ENCODE measurements at places on chromosomes 6 and 20.

DNA sequence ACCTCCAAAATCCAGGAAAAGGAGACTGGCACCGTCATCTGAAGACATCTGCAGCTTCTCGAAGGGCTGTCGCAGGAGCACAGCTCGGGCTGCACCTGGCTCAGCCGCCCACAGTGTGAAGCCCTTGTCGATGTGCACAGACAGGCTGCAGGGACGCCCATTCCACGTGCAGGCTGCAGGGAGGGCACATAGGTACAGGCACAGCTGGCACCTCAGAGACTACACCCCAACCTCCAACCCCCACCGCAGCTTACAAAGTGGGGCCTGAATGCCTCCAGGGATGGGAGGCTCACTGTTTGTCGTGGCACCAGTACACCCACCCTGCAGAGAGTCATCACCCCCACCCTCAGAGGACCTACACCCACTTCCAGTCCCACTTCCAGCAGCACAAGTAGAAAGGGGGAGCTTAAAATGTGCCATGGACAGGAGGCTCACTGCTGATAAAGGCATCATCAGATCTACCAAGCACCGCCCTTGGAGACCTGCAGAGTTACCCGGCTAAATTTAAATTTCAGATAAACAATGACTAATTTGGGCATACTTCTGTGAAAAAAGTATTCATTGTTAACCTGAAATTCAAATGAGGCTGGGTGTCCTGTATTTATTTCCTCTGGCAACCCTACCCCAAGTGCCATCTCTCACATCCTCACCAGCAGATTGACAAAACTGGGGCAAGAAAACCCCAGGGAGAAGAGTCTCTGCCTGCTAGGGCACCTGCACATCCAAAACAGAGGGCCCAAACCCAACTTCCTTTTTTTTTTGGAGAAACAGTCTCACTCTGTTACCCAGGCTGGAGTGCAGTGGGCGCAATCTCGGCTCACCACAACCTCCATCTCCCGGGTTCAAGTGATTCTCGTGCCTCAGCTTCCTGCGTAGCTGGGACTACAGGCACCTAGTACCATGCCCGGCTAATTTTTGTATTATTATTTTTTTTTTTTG, 7.7 kb upstream of the CDK5RAP1 start:
- no peak for DNase-seq

- DNase-seq = no peak
Measured at GRCh38 chr6:151387175-151387970, 4.0 kb downstream of the ZBTB2 start.

DNA sequence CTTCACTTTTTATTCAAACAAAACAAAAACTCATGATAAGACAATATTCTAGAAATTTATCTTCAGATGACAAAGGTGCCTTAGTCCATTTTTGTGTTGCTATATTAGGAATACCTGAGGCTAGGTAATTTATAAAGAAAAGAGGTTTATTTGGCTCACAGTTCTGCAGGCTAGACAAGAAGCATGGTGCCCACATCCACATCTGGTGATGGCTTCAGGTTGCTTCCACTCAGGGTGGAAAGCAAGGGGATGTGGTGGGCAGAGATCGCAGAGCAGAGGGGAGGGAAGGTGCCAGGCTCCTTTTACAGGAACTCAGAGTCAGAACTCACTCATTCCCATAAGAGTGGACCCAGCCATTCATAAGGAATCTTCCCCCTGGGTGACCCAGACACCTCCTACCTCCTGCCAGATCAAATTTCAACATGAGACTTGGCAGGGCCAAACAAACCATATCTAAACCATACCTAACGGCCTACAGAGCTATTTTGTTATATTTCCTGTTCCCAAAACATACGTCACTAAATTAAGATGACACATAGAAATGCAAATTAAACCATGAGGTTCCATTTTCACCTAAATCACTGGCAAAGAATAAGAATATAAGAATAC, 26.4 kb downstream of the ABHD12 start:
- no peak for DNase-seq

GRCh38 chr6:116022841-116023445, 37.7 kb downstream of the FRK start:
- DNase-seq = no peak

GRCh38 chr6:170134031-170134470, 156.8 kb downstream of the DLL1 start:
- peak; percentile 30 for DNase-seq

- DNase-seq = no peak
Measured at GRCh38 chr20:11511821-11512220, 405.9 kb upstream of the BTBD3 start.

DNA sequence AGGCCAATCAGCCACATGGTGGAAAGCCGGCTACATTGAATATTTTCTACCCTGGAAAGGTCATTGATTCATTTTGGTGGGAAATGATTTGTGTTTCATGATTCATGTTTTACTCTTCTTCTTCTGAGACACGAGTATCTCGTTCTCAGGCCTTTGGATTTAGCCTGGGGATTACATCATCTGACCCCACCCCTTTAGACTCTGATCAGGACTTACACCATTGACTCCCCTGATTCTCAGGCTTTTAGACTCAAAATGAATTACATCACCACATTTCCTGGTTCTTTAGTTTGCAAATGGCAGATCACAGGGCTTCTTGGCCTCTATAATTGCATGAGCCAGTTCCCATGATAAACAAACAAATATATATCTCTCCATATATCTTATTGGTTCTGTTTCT, 228.8 kb downstream of the ADGRG6 start:
- no peak for DNase-seq

DNA sequence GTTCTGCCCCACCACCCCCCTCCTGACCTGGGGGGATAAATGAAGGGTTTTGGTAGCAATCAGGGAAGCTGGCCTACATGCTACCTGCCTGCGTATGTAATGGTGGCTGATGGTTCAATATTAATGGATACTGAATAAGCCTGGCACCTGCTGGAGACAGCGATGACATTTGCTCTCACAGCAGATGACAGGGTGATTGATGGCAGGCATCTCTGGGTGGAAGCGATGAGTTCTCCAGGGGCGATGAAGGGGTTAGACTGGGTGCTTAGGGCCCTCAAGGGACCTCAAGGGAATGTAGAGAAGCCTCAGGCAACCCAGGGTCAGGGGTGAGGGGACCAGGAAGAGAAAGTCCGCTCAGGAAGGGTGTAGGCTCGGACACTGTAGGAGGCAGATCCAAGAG, 107.7 kb upstream of the MLN start:
- DNase-seq = no peak
